ENCODE measurements at places on chromosomes 5 and 9.

- no peak for DNase-seq
These were observed 36.4 kb upstream of the DAPK1 start for GRCh38 chr9:87461256-87461655.

DNA sequence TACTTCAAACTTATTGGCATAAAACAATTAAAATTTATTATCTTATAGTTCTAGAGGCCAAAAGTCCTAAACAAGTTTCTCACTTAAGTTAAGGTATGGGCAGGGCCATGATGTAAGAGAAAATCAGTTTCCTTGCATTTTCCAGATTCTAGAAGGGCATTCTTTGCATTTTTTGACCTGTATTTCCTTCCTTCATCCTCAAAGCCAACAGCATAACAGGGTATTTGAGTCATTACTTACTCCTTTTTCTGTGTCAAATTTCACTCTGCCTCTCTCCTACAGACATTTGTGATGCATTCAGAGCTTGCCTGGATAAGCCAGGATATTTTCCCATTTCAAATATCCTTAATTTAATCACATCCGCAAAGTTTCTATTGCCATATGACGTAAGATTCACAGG lies 1499.0 kb downstream of the EFNA5 start:
- no peak for DNase-seq

- no peak for DNase-seq
These were observed 13.1 kb downstream of the C9orf85 start for GRCh38 chr9:71924576-71924975.

- DNase-seq: no peak
These were observed 72.9 kb downstream of the COL27A1 start for GRCh38 chr9:114228016-114228808.

- DNase-seq: no peak
These were observed 25.7 kb upstream of the UGCG start for GRCh38 chr9:111870774-111871498.

DNA sequence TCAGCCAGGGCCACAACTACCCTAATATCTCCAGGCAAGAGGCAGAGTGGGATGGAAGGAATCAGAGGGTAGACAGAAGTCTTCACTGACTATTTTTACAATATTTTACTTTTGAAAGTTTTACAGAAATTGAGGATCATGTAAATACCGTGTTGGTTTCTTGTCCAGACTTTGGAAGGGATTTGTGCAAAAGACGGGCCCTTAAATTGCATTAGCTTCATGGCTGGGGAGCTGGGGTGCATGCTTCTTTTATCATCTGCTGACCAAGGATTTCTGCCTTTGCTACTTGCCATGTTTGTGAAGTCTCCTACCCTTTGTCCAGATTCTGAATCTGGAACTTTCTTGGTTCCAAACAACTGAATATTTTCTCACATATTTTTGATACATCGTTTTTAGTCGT lies 107.7 kb upstream of the GRIN3A start:
- no peak for DNase-seq
